GM12878 (cell line): ENCODE measurements at places on chromosomes 5 and 9. TPM values are rescaled to one million over a fixed set of nuclear protein-coding genes. Genes with fewer than 3 reads are reported as not detected.

Gene DUSP1
- total RNA-seq: 5.0 and 5.3 TPM in 2 replicates

Gene GAPT
- total RNA-seq: 0.29 and 0.67 TPM in 2 replicates

Gene FGF1
- not detected in 2 replicates for total RNA-seq

Gene FCN1
- total RNA-seq: 0.08 TPM in 1 of 2 replicates, not detected in the other

Gene STPG3
- not detected in 2 replicates for total RNA-seq
